ENCODE measurements at places on chromosomes 11 and 22.

DNA sequence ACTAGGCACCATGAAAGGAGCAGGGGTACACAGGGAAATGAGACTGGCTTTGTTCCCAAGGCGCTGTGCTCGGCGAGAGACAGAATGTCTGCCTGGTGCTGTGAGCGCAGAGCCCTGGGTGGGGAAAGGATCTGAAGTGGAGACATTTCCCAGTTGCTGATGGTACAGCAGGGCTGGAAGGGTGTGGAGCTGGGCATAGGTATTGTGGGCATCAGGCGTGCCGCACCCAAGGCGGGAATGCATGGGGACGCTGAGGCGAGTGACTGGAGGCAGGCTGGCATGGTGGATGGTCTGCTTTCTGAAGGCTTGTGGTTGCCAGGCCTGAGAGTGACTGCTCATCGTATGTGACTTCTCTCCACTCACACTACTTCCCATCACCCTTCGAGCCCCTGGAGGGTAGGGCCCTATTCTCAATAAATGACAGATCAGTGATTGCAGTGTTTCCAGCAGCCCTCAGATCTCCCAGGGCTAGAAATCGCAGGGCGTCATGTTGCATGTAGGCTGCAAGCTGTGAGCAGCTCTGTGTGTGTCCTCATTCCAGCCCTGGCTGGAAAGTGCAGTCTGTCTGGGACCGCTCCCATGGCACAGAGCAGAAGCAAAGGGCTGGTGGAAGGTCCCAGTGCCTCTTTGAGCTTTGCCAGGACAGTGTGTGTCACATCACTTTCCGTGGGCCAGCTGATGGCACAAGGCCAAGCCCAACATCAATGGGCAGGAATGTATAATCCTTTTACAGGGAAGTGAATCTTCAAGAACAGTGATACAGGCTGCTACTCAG, 67.7 kb downstream of the TBC1D22A start:
- no peak for DNase-seq

DNA sequence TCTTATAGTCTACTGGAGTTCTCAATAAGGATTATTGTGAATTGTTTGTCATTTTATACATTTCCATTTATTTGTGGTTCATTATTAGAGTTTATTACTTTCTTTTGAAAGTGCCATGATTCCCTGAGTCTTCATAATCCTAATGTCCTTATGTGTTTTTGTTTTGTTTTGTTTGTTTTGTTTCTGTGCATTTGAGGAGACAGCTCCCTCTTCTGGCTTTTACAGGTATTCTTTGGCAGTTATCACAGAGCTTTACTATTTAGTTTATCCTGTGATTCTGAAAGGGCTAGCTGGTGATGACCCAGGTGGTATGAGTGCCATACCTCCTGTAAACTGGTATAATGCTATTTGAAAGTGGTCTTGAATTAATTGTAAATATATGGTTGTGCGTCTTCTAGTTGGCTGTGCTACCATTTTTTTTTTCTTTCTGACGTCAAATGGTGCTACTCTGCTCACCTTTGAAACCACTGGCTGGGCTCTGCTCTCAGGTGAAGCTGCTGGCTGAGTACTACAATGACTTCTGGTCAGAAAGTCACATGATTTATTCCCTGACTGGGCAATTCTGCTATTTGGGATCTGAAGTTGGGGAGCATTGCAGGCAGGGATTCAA, 751.2 kb downstream of the JRKL start:
- DNase-seq = no peak

GRCh38 chr11:111966678-111967077, 29.5 kb downstream of the DIXDC1 start:
- no peak for DNase-seq

DNA sequence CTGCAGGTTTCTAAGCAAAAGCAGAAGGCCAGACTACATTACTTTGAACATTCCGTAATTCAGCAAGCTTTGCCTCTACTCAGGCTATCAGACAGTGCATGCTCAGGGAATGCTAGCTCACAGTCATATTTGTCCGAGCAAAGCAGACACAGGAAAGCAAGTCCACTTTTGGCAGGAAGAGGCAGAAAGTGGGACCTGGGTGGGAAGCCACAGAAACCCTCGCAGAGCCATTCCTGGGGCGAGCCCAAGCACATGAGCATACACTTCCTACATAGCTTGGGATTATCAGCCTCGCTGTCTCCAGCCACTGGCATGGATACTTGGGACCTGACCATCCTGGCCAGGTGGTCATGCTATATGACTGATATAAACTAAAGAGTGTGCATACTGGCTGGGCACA, 113.3 kb downstream of the TRIM29 start:
- DNase-seq = no peak

GRCh38 chr11:71183878-71184277, 68.5 kb downstream of the SHANK2 start:
- no peak for DNase-seq

DNA sequence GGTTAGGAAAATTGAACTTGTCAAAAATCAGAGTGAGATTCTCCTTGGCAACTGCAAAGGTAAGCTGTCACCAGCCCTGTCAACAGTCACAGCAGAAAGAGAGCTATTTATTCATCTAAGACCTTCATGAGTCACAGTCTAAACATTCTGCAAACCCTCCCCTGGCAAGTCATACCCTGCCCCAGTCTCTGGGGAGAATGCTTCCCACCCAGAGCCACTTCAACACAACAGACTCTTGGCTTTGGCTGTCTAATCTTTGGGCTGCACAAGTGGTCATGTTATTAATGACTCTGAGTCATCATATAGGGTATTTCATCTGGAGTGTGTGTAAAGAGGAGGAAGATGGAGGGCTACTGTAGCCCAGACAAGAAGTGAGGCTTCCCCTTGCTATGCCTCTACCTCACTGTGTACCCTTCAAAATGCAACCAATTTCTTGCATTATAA, 153.4 kb downstream of the CCDC34 start:
- no peak for DNase-seq

DNA sequence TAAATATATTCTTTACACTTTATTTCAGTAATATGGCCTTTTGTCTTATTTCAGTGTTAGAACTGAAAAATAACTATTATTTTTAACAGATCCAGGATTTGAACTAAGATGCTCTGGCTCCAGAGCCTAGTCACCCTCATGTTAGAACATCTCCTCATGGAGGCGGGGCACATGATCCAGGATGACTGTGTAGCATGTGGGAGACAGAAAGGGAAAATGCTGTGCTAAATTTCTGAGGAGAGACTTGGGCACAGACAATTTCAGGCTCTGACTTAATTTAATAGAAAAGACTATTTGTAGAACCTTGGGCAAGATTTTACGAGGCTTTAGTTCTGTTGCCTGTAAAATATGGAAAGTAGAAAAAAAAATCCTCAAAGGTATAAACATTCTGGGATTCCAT, 24.1 kb downstream of the CTSC start:
- no peak for DNase-seq

- no peak for DNase-seq
These were observed 14.3 kb downstream of the MOV10L1 start for GRCh38 chr22:50104141-50104544.

GRCh38 chr22:17283423-17283822, 64.2 kb upstream of the ADA2 start:
- no peak for DNase-seq

GRCh38 chr22:40237788-40238424, 60.2 kb downstream of the TNRC6B start:
- DNase-seq = no peak

- no peak for DNase-seq
These were observed 2.6 kb upstream of the NUDT8 start for GRCh38 chr11:67632175-67632981.

GRCh38 chr22:48605856-48606481, 1221.7 kb downstream of the BRD1 start:
- no peak for DNase-seq

GRCh38 chr22:32764330-32765131, 37.0 kb upstream of the TIMP3 start:
- no peak for DNase-seq
